Non-pigmented ciliary epithelial cell (primary cell): ENCODE measurements at places on chromosomes 5 and 9.
A peak's percentile ranks its signal among the peaks of the same experiment; 100 is the strongest.

GRCh38 chr5:124902097-124902821 is 155.8 kb upstream of the ZNF608 start:
- no peak for DNase-seq

GRCh38 chr9:3059781-3060468 is 216.0 kb upstream of the PUM3 start:
- DNase-seq = no peak

DNA sequence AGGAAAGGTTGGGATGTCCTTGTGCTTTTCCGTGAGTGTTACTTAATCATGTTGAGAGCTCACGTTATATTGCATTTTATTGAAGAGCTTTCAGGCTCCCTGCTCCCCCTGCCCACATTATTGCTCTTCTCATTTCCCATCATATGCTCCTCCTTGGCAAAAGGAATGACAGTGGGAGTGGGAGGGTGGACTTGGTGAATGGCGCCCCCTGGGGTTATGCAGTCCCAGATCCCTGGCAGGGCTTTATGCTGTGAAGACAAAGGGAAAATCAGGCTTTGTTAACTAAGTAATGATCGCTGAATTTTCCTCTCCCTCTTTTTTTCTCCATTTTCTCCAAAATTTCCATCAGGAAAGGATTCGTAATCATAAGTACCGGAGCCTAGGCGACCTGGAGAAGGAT is 166.6 kb downstream of the SMARCA2 start:
- DNase-seq = no peak

- no peak for DNase-seq
Observed at GRCh38 chr9:12878351-12878978, 103.6 kb downstream of the LURAP1L start.

DNA sequence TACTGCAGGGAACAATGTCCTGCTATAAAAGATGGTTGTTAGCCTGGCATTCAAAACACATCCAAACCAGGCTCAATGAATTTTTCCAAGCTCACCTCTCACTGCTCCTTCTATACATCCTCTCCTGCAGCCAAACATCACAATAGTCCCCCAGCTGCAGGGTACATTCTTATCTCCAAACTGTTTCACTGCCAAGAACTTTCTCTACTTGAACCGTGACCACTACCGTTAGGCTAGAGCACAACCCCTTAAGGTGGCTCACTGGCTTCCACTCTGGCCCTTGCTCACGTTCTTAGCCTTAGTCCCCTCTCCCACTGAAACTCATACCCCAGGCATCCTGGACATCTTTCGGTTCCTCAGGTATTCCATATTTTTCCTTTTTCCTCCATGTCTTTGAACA is 29.0 kb upstream of the ANXA6 start:
- DNase-seq = no peak

- DNase-seq = peak; percentile 11
Observed at GRCh38 chr9:101028346-101029314, at the start of gene PLPPR1. PLPPR1 (plus strand) TSS chr9:101028727.

GRCh38 chr5:93250424-93250823 is 330.6 kb downstream of the NR2F1-AS1 start:
- DNase-seq = no peak

DNA sequence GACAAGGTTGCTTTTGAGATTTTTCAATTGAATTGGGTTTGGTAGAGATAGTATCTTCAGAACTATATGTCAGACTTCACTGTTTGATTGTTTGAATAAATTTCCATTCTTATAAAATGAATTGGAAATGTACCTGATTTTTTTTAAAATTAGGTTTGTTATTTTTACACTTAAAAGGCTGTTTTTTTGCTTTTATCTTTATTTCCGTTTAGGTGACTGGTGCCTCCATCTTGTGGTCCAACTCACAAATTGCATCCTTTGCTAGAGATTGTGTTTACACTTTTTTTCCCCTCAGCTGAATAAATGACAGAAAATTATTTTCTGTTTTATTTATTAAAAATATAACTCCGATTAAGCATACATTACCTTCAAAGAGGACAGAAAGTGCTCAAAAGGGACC is 15.6 kb downstream of the NDUFAF2 start:
- no peak for DNase-seq

DNA sequence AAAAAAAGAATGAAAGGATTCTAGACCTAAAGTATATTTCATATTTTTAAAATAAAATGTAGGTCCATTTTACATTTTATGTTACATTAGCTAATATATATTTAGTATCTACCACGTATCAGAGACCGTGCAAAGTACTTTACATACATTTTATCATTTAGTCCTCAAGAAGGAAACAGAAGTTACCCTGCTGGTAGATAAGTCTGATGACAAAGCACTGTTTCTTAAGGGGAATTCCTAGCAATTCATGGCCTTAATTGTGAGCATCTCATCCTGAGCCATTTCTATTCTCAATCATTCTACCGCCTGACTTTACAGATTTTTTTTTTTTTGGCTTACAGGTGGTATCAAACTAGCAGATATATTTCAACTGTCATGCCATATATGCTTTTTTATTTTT is 367.7 kb downstream of the PRELID2 start:
- no peak for DNase-seq

DNA sequence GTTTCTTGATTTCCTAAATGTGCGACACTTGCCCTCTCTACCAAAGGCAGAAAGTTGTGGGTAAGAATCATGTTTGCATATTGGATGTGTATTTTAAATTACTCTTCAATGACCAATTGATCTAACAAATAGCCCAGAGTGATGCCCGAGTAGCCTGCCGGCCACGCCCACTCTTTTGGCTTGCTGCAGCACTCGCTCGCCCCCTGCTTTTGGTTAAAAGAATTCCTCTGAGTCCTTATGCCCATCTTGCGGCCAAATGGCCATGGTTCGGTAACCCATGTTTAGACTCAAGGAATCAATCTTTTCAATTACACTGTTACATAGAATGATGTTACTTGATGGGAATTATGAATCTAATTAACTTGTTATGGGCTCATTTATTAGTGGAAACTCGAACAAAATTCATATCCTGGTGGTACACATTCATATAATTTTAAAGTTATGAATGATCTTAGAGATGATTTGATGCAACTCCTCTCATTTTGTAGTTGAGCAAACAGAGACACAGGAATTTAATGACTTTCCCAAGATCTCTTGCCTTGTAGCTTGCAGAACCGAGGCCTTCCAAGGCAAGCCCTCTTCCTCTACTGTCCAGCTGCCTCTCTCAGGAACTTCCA is 36.5 kb downstream of the PPIC start:
- no peak for DNase-seq

DNA sequence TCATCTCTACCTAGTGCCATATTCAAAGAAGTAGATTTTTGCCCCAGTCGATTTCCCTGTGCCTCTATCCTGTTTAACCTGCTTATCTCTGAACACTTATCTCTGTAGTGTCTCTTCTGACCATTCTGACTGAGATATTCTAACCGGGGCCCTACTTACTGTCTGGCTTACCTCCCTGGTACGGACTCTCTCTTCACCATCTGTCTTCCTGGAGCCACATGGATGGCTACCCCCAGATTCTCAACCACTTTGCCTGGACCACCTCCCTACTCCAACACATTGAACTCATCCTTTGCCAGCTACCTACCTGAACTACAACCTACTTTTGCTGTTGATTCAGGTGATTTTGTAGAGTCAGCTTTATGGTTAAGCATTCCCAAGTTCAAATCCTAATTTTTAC is 397.4 kb upstream of the SLC24A2 start:
- DNase-seq = no peak

DNA sequence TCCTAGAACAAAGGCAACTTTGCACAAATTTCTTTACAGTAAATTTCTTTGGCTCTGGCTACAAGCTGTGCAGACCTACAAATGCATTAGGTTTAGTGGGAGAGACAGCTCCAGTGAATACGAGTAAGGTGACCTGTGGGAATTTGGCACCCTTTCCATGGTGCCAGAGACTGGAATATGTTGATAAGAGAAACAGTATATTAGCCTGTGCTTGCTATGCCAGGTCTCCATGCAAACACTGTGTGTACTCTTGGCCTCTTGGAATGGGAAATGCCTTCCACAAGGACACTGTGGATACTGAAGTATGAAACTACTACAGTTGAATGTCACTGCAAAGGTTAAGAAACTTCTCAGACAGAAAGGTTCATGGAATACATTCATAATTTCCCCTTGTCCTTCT is 458.5 kb downstream of the IRX1 start:
- DNase-seq = no peak

DNA sequence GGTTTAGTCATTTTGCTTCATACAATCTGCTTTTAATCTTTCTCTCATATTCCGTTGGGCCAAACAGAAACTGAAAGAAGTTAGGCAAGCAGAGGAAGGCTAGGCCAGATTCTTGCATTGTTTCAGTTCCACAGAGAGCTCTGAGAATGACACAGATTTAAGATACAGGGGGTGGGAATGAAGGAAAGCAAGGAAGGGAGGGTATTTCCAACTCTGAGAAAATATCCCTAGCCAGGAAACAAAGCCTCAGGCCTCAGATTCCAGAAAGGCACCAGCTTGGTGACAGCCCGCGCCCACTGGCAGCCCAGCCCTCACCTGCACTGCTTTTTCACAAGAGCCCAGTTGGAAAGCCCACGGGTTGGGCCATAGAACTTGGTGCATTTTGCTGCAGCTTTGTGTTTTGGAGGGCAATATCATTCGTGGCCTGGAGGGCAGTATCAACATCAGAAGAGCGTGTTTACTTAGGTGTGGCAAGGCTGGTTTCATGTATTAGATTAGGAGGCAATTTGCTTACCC is 63.5 kb downstream of the ENC1 start:
- no peak for DNase-seq

DNA sequence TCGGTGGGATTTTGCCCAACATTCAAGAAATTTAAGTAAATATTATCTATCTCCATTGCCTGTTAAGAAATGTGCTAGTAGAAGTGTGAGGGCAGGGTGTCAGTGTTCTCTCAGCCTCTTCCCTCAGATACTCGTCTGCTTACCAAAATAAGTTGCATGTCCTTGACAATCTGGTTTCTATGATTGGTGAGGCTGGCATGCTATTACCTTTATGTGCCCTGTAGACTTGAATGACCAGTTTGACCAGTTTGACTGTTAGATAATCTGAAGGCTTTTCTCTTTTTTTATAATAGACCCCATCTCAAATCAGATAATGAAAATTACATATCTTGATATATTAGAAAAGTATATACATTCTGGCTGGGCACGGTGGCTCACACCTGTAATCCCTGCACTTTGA is 348 bp downstream of the CATSPER3 start:
- no peak for DNase-seq

GRCh38 chr5:134957920-134958608 is 9.6 kb upstream of the CATSPER3 start:
- no peak for DNase-seq

DNA sequence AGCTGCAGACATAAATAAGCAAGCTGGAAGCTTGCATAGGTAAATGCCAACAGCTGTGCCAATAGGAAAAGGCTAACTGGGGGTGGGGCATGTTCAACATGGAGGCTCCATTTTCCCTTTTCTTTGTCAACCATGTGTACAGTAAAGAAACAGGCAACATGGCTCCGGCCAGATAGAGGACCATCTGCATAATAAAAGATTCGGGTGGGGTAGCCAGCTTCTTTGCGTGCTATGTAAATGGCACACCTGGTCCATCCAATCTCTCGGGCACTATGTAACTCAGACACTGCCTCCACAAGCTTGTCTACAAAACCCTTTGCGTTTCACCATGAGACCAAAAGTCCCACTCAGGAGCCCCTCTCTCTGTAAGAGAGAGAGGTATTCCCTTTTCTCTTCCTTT is 41.7 kb upstream of the DENND4C start:
- DNase-seq = no peak

GRCh38 chr9:75299324-75299723 is 211.0 kb downstream of the OSTF1 start:
- DNase-seq = no peak

DNA sequence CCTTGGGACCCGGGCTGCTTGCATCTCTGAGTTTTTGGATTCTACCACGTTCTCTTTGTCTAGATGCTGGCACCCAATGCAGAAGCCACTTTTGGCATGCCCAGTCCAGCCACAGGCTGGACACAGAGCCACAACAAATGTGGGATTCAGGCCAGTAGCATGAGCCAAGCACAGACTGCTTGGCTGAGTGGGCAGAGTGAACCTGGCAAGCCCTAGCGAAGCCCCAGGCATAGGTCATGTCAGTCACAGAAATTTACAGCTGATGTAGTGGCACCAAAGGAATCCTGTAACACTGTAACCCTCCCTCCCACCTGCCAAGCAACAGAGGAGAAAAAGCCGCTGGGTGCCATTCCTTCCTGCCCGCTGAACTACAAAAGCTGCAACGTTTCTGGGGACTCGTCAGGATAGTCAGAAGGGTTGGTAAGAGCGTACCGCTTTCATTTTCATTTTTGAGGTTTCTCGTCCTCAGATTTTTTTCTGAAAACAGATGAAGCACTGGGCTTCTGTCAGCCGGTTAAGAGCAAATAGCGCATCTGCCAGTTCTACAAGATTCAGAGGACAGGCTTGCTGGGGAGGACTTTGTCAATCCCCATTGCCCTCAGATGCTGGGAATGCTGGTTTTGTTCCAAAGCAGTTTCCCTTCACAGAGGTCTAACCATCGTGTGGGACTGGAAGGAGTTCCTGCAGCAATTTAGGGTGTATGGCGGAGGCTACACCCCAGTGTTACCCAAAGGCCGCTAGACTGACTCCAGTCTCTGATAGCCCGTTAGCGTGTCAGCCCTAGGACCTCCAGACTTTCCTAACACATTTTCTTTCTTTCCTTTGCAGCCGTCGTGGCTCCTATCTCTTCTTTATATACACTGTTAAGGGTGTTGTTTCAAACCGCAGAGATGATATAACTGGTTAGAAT is 399.0 kb downstream of the HTR1A start:
- DNase-seq = no peak

GRCh38 chr5:5645198-5645597 is 222.7 kb downstream of the ICE1 start:
- no peak for DNase-seq

DNA sequence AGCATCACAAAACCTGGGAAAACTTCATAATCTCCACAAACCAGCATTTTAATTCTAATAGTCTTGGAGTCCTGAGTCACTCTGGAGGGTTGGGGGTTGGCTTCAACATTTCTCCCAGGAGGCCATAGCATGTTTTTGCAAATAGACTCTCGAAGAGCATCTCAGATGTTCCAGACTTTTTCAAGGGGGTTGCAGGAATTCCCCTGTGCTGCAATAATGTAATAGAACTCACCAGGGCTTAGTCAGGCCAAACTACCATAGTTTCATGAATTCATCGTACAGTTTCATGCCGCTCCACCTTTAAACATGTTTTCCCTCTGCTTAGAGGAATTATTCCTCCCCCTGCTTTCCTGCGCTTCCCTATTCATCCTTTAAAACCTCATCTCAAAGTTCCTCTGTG is 499.5 kb upstream of the KLF4 start:
- no peak for DNase-seq

GRCh38 chr5:83149671-83150070 is 72.3 kb downstream of the XRCC4 start:
- DNase-seq = peak; percentile 52
